ENCODE measurements at places on chromosomes 5 and 9.

- DNase-seq: no peak
These were observed 72.3 kb downstream of the ZNF366 start for GRCh38 chr5:72434781-72435437.

DNA sequence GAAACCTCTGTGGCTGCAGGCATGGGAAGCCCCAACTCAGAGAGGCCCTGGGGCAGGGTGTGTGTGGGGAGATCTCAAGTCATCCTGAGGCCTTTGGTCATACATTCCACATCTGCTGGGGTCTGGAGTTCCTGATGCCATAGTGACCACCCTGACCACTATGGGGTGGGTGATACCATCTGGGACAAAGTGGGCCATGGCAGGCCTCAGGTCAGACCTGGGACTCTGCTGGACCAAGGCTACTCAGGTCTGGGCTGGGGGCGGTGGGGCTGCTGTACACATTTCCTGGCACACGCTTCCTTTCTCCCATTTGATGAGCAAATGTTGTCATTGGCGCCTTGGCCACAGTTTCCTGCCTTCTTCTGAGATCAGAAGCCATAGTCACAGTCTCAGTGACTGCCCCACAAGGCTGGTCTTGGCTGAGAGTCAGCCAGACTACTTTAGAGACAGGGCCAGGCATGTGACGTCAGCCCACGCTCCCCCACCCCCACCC is 15.1 kb upstream of the ACSL6 start:
- DNase-seq: no peak

DNA sequence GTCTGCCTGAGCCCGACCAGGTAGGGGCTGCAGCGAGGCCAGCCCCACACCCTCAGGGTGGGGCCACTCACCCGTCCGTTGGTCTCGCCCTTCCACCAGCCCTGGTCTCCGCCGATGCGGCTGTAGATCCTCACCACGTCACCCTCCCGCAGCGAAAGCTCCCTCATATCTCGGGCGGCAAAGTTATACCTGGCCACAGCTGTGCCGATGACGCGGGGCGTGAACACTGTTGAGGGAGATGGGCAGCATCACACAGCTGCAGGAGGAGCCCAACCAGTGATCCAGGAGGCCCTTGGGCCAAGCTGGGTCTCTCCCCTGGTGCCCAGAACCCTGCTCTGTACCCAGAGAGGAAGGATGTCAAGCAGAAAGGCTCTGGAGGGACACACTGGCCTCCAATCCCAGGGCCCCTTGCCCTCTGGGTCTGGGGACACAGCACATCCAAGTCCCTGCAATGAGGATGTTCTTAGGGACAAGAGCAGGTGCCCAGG is 30.3 kb upstream of the SARDH start:
- no peak for DNase-seq

- no peak for DNase-seq
These were observed 1.0 kb downstream of the DOCK8 start for GRCh38 chr9:215631-216155.

All from heart right ventricle (tissue), 16 donors.